ENCODE measurements at places on chromosomes 2 and 18.

GRCh38 chr2:105999211-105999989, 194.7 kb downstream of the UXS1 start:
- no peak for DNase-seq

- DNase-seq, result no peak
Measured at GRCh38 chr18:11987527-11987926, 6.2 kb downstream of the IMPA2 start.

- DNase-seq, result no peak
Measured at GRCh38 chr18:9428862-9429661, 46.3 kb upstream of the RALBP1 start.

- DNase-seq, result no peak
Measured at GRCh38 chr18:58515175-58515775, 113.6 kb downstream of the ALPK2 start.

DNA sequence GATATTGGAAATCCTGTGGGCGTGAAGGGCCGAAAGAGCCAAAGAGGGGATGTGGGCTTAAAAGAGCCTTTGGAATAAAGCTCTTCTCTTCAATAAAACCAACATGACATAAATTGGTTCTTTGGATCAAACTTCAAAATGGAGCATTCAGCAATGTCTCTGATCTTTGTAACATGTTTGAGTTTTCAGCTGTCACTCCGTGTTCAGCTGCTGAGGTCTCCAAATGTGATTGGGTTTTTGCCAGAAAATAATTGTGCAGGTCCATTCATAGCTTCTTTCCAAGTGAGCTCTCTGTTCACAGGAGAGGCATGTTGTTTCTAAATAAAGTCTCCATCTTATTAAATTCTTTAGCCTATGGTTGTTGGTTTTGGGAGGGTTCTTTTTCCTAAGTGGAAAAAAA, 127.6 kb upstream of the CCDC68 start:
- no peak for DNase-seq

GRCh38 chr2:96918754-96919550, 49.1 kb upstream of the SEMA4C start:
- DNase-seq, result no peak

DNA sequence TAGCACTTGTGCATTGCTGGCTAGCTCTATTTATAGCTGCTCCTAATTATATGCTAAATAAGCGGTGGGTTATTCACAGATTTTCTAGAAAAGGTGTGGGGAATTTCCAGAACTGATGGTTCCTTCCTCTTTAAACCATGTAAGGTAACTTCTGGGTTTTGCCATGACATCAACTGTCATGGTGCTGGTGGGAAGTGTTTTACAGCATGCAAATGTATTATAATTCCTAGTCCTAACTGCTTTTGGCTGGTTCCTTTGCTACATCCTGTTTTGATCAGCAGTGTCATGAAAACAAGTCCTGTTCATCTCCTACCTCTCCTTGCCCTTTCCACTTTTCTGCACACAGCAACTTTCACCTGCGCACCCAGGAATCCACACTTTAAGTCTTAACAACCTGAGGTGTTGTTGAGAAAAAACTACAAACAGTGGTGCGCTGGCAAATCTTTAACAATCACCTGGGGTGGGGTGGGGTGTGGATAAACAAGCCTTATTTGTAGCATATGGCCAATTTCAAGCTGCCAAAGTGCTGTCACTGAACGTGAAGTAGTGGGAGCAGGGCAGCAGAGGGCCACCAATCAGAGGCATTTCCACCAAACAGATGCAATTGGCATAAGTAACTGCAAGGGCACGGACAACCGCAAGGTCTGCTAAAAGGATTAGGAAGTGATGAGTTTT, 33.4 kb upstream of the SKOR2 start:
- DNase-seq, result no peak

DNA sequence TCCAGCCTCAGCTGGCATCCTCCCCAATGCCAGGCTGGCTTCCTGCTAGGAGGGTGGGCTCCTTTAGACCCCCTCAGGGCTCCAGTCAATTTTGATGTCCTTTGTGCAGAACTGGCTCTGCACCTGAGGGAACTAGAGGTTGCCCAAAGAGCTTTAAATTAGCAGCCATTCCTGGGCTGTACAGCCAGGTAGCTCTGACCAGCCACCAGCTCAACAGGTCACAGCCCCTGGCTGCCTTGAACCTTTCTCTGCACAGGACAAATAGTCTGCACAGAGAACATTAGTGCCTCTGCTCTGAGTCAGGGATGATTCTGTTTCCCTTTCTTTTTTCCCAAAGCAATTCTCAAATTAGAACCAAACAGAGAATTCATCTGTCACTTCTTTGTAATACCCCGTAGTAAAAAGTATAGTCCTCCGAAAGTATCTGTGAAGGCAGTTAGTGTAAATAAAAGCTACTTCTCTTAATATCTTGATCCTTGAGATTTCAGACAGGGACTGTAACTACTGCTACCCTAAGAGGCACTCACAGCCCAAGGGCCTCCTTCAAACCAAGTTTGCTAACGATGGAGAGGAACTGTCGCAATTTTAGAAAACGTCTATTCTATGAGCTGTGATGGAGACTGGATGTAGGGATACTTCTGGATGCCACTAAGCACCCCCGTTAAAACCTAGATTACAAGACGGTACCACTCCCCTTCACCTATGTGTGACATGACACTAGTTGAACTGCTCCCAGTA, 3.0 kb downstream of the TTC32 start:
- DNase-seq, result no peak

DNA sequence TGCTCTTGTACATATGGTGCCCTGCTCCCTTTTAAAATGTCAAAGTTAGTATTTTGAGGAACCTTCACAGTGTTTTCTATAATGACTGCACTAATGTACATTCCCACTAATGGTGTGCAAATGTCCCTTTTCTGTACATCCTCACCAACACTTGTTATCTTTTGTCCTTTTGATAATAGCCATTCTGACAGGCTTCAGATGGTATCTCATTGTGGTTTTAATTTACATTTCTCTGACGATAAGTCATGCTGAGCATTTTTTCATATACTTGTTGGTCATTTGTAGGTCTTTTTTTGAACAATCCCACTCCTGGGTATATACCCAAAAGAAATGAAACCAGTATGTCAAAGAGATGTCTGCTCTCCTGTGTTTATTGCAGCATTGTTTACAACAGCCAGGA, 268.3 kb downstream of the FBXO15 start:
- DNase-seq, result no peak

DNA sequence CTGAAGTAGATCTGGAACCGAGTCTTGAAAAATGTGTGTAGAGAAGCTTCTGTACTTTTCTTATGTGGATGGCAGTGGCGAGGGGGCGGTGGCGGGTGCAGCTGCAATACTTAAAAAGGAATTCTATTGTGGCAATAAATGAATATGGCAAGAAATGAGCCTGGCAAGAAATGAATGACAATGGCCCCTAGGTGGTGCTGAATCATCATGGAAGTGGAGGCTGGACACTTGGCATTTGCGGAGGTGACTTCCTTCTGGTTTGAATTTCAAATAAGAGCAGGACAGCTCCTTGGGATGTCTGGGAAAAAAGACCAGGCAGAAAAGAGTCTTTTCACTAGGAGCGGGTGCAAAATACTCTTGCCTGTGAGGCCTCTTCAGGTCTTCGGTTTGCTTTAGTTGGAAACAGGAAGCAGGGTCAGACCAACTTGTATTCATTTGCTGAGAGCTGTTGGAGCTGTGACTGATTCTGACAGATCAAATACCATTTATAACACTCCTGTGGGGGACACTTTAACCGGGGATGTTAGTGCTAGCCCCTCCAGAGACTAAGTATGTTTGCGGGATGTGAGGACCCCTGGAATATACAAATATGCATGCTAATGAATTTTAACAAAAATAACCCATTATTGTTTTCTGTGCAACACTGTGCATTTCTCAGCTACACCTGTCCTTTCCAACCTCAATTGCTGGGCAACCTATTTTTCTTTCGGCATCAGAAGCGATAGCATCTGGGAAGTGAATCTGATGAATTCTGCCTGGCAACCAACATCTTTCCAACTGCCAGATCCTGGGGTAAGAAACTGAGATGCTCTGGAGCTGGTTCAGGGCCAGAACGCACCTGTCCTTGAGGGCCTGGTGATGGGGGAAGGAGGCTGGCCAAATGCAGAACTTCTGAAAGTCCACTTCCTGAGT, 35.4 kb downstream of the FASTKD2 start:
- no peak for DNase-seq

DNA sequence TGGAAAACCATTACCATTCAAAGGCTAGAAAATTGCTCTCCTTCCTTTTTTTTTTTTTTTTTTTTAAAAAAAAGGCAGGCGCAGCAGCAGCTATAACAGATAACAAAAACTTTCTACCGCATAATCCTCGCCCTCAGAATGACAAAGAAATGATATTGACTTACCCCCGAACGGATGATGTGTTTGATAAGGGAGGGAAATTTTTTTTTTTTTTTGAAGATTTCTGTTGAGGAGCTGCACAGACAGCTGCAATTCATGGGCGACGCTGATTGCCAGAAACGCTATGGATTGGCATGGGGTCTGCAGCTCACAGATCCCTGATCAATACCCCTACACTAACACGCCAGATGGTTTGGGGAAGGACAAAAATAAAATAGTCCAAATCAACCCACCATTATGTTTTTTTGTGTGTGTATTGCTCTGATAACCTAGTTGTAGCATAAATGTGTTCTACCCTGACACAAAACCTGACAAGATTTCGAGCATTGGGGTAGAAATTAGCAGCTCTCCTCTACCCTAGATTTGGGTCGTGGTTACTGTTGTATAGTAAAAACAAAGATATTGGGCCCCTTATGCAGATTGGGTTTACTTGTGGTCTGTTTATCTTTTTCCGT, 3.6 kb upstream of the ONECUT2 start:
- DNase-seq, result no peak

GRCh38 chr2:69469784-69470183, 32.5 kb upstream of the NFU1 start:
- DNase-seq, result no peak

DNA sequence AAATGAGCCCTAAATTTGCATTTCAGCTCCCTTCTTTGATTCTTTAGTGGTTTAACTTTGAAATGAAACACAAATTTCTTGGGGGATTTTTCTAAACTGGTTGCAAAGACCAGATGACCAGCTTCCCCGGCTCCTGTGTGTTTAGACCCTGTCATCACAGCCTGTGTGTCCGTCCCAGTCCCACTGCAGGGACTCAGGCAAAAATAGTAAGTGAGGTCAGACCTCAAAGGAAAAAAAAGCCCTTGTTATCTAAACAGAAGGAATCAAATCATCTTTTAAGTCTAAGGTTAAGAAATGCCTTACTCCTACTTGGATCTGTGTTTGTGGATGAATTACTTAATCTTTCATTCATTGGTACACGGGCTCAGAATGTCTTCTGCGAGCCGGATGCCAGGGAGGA, 423.7 kb downstream of the LPIN1 start:
- no peak for DNase-seq

DNA sequence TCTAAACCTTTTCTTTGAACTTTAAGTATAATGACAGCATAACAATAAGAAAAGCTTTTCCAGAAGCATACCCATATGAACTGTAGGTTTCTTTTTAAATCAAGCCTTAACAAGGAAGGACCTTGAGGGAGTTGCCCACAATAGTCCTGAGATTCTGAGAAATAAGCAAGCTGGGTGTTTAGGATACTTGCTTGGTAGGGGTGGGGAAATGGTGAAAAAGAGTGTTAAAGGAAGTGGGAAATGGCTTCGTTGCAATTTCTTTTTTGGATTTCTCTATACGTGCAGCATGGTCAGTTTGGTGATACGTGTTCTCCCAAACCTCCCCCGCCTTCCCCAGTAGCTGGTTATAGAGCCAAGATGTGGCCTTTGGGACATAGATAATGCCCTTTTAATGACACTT, 17.2 kb downstream of the INSIG2 start:
- DNase-seq, result no peak

- DNase-seq, result no peak
Measured at GRCh38 chr2:173435574-173435973, 80.9 kb downstream of the CDCA7 start.

DNA sequence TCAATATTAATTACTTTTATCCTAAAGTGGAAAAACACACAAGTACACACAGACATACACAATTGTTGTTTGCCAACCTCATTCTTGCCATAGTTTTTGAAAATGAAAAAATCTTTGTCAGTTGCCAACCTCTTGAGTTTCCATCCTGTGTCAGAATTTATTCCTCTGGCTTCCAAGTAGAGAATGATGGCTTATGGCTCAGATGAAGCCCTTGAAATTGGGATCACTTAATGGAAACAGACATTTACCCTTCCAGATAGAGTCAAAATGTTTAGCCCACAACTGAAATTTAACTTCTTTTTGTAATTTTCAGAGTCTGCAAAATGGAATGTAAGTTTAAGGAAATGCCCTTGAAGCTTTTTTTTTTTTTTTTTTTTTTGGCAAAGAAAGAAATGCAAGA, 321.6 kb upstream of the TNP1 start:
- no peak for DNase-seq

DNA sequence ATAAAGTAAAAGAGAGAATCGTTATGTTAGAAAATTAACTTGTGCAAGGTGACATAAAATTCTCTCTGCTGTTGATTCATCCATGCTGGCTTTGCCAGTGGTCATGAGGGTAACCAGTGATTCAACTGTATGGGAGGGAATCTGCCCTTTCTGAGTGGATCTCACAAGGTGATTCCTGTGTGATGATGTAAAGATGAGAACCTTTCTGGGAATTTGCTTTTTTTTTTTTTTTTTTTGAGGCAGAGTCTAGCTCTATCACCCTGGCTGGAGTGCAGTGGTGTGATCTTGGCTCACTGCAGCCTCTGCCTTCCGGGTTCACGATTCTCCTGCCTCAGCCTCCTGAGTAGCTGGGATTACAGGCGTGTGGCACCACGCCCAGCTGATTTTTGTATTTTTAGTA, 23.3 kb downstream of the RAB31 start:
- no peak for DNase-seq

DNA sequence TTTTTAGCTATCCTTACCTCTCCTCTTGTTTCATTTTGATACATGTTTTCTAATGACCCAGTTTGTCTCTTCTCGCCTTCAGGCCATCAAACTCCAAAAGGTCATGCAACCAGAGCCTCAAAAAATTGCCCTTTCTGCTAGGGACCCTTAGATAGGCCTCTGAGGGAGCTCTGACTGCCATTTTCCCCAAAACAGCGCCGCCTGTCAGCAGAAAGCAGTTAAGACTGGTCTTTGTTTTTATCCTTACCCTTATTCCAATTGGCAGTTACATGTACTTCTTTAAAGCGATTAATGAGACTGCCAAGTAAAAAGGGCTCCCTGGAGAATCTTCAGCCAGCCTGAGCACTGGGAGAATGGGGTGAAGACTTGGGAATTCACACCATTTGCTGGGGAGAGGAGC, 55.1 kb upstream of the RIT2 start:
- no peak for DNase-seq

Data from iPS DF 6.9 (cell line).